ENCODE measurements at places on chromosomes 12 and 14. TPM values are rescaled to one million over a fixed set of nuclear protein-coding genes. Genes with fewer than 3 reads are reported as not detected.

Gene GPHB5
- total RNA-seq: not detected

Gene AGAP2
- 0.87 TPM for total RNA-seq

Gene CCND2
- total RNA-seq: 26.7 TPM

Gene GPATCH2L
- 92.2 TPM for total RNA-seq

Gene KRT6C
- total RNA-seq: not detected

Gene PTPN6
- total RNA-seq: 0.11 TPM

Gene GARIN6
- total RNA-seq: not detected

Gene MVK
- 49.2 TPM for total RNA-seq

Gene NKX2-1
- total RNA-seq: not detected

Gene SLC38A4
- total RNA-seq: 0.25 TPM

Gene IGF1
- total RNA-seq: 0.25 TPM

Gene ZC2HC1C
- total RNA-seq: 1.8 TPM
